ENCODE measurements at places on chromosomes 16 and 17.

DNA sequence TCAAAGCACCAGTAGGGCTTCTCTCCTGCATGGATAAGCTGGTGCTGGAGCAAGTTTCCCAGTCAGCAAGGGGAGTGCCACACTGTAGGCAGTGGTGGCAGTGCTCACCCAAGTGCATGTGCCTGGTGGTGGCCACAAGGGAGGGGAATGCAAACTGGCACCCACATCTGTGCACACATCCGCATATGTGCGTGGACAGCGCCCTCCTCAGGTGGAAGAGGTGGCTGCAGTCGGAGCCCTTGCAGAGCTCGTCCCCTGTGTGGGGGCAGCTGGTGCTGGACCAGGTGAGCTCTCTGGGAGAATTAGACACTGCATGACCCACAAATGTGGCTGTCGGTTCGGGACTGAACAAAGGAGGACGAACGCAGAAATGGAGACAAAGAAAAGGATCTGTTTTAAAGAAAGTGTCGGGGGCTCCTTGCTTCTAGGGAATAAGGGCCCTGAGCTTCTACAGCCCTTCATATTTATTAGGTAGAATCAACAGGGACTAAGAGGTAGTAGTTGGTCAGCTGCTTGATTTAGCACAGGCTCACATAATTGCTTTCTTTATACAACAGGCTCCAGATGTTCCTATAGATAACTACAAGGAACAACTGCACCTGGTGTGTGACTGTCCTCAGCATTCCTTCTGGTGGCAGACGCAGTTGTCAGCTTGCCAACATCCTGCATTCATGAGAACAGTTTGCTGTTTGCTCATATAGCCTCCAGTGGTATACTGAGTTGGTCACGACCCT lies 5.3 kb upstream of the ZNF689 start:
- no peak for DNase-seq

DNA sequence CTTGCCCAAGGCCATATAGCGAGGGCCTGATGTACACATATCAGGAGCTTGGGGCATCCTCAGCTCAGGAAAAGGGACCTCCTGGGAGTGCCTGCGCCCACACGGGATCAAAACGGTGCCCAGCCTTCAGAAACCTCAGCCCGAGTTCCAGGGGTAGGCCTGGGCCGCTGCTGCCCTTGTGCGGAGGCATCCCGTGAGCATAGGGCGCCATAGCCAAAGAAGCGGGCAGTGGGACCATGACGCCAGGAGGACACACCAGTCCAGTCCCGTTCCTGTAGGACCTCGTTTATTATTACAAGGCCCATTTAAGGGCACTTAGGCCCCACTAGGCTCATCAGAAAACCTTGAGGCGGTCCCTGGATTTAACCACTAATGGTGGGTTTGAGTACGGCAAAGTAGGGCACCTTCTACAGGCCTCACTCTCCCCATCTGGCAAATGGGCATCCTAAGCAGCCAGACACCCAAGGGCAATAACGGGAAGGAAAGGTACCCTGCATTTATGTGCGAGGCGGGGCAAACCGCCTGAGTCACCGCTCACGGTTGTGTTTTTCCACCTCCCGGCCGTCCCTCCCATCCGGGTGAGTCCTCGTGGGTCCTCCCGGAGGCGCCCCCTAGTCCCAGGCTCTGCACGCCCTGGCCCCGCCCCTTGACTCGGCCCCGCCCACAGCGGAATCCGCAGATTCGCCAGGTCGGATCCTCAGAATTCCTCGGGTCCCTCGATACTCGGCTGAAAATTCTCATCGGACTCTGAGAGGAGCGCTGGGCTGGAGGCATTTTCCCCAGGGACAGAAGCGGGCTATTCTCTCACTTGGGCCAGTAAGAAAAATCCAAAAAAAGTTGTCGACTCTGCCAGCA lies 726 bp upstream of the SETD1A start:
- peak; percentile 70 for DNase-seq

DNA sequence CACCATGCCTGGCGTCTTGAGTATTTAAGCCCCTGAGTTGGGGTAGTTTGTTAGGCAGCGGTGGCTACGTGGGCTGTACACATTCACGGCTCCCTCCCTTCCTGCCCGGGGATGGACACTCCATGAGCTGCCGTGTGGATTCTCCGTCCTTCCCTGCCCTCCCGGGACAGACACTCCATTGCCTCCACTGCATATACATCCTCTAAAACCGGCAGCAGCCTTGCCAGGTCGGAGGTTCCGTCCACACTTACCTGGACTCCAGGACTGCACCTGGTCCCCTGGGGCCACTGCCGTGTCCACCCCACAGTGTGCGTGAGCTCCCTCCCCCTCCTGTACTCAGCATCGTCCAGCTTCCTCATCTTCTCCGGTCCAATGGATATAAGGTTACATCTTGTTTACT lies 3.5 kb upstream of the SPATA2L start:
- DNase-seq: no peak

DNA sequence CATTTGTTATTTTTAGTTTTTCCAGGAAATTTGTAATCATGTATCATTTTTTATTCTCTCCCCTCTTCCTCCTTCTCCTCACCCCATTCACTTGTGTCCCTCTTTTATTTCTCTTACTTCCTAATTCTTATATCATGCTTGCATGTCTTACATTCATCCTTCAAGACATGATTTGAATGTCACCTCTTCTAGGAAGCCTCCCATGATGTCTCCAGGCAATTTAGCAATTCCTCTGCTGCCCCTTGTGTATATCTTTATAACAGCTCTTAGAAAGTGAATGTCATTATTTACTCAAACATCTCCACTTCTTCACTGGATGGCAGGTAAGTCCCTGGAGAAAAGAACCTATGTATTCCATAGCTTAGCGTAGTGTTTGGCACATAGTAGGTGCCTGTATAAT lies 7.8 kb downstream of the HNF1B start:
- DNase-seq: no peak

- DNase-seq: no peak
These were observed 19.8 kb downstream of the NPTX1 start for GRCh38 chr17:80456465-80457235.

DNA sequence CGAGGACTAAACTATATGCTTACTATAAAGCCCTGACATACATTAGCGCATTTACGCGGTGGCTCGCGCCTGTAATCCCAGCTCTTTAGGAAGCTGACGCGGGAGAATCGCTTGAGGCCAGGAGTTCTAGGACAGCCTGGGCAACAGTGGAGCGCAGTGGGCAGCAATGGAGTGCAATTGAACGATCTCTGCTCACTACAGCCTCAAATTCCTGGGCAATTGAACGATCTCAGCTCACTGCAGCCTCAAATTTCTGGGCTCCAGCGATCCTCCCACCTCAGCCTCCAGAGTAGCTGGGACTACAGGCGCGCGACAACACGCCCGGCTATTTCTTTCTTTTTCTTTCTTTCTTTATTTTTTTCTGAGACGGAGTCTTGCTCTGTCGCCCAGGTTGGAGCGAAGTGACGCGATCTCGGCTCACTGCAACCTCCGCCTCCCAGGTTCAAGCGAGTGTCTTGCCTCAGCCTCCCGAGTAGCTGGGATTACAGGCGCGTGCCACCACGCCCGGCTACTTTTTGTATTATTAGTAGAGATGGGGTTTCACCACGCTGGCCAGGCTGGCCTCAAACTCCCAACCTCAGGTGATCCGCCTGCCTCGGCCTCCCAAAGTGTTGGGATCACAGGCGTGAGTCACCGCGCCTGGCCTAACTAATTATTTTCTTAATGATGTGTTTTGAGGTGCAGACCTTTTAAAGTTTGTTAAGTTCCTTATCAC lies 506 bp upstream of the COG7 start:
- DNase-seq: no peak

DNA sequence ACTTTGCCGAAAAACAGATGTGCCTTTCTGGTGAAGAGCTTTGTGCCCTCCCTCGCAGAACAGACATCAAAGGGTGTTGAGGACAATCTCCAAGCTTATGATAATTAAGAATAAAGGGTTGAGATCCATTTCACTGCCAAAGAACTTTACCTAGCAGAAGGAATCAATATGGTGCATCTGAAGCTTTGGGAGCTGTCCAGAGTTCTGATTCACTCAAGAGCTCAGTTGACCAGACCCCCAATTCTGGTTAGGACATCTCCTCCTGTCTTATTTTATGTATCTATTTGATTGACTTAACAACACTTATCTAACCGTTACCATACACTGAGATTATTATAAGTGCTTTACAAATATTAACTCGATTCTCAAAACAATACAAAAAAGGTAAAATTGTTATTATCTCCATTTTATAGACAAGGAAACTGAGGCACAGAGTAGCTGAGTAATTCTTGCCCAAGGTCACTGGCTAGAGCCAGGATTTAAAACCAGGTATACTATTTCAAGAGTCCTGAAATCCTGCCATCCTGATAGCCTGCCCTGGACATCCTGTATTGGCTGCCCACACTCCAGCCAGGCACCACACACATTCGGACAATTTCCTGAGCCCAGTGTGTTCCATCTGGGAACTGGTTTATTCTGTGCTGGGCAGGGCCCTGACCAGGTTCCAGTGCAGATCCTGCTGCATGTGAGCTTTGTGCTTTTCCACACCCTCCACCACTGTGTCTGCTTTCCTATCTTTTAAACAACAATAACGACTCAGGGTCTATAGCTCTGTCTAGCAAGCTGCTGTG lies 29.8 kb downstream of the PITPNM3 start:
- DNase-seq: no peak

DNA sequence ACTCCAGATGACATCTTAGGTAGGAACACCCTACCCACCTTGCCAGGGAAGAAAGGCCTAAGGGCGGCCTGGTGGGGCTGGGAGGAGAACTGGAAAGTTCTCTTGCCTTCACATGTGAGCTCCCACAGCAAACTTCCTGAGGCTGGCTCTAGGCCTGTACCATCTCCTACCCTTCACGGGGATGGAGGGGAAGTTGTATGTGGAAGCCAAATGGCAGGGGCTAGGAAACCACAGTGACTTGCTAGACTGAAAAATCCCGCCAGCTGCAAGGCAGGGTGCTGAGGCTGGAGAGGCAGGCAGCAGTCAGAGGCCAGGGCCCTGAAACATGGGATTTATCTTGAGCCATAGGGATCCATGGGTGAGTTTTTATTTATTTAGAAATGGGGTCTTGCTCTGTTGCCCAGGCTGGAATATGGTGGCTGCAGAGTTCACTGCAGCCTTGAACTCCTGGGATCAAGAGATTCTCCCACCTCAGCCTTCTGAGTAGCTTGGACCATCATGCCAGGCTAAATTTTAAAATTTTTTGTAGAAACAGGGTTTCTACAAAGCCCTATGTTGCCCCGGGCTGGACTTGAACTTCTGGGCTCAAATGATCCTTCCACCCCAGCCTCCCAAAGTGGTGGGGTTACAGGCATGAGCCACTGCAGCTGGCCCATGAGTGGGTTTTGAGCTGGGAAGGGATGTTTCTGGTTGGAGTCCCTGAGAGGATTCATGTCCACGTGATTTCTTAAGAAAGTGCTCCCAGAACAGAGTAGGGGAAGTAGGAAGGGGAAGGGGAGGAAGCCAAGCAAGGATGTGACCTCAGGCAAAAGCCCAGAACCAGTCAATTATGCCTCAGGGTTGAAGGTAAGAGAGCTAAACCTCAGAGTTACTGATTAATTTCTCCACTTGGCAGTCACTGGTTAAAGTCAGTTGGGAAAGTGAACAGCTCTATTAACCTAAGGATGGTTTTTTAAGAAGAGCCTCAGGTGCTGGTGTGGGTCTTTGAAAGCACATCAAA lies 4.0 kb upstream of the KAT8 start:
- DNase-seq: no peak

GRCh38 chr17:44549686-44550085 lies 7.6 kb upstream of the FZD2 start:
- DNase-seq: no peak

DNA sequence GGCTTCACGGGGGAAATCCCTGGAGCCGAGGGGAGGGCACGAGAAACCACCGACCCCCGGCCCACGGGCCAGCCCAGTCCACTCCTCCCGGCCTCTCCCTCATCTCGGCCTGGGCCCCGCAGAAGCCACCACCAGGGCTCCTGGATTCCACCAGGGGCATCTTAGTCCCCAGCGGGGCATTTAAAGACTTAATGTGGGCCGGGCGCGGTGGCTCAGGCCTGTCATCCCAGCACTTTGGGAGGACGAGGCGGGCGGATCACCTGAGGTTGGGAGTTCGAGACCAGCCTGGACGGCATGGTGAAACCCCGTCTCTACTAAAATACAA lies 24.1 kb upstream of the ABR start:
- no peak for DNase-seq

DNA sequence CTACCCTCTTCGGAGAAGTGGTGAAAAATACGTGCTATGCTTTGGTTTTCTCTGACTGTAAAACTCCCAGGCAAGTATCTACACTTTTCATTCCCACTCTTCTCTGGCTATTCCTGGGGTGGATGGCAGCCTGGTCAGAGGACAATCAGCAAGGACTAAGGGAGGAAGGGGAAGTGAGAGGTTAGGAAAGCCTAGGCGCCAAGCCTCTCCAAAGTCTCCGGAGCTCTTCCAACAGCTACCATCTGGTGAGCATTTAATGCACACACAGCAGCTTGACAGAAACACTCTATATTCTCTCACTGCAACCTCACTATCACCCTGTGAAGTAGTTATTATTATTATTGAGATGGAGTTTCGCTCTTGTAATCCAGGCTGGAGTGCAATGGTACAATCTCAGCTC lies 65.1 kb downstream of the WSCD1 start:
- DNase-seq: no peak

- peak; percentile 91 for DNase-seq
These were observed 21.0 kb upstream of the AGRP start for GRCh38 chr16:67504031-67505021.

- DNase-seq: no peak
These were observed 6.5 kb downstream of the IRX5 start for GRCh38 chr16:54936979-54937670.

- DNase-seq: no peak
These were observed 52.8 kb downstream of the NDEL1 start for GRCh38 chr17:8488491-8488890.

DNA sequence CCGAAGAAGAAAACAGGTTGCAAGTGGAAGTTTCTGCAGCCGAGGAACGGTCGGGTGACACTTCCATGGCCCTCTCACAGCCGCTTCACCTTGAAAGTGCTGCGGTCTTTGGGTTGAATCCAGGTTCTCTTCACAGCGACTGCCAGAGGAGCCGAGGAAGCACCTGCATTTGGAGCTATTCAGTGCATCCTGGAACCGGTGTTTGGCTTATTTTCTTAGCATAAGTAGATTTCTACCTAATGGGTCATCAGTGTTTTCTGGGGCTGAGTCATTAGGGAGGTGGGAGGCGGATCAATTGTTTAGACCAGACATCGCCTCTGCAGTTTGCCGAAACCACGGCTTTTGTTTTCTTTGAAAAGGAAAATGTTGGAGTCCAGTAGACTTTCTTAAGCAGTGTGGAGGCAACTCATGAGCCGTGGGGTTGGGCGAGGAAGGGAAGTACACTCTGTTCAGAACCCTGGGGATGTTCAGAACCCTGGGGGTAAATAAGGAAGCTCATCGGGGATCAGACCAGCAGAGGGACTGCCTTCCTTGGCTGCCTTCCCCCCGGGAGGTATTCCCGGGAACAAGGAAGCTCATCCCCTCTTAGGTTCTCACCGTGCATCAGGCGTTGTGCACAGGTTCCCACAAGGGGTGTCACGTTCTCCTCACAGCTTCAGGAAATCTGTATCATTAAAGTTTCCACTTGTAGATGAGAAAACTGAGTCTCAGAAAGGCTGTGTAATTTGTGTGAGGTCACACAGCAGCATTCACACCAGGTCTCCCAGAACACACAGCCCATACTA lies 361.5 kb downstream of the SNX29 start:
- DNase-seq: no peak

Measured in CMK (cell line).